ENCODE measurements at places on chromosomes 1 and 21. TPM values are rescaled to one million over a fixed set of nuclear protein-coding genes. Genes with fewer than 3 reads are reported as not detected.

The NCF2 gene
- total RNA-seq = 9.6 TPM

The SERPINC1 gene
- total RNA-seq = not detected

The BTBD8 gene
- 6.6 TPM for total RNA-seq

The BOLA1 gene
- total RNA-seq = 35.5 TPM

The RYR2 gene
- 14.2 TPM for total RNA-seq

The TTC22 gene
- total RNA-seq = 12.2 TPM

The LCE1E gene
- total RNA-seq = not detected

The DENND2D gene
- total RNA-seq = 16.1 TPM

The PLCH2 gene
- 27.4 TPM for total RNA-seq

The PBX1 gene
- total RNA-seq = 83.1 TPM

The GNG12 gene
- 42.3 TPM for total RNA-seq

The HES3 gene
- total RNA-seq = not detected

The GPR52 gene
- total RNA-seq = 3.9 TPM

The CFAP74 gene
- total RNA-seq = under 0.01 TPM

The DEPDC1 gene
- total RNA-seq = not detected

The IARS2 gene
- total RNA-seq = 40.2 TPM

The LCE1F gene
- total RNA-seq = not detected

The TDRD5 gene
- not detected for total RNA-seq

The H6PD gene
- 35.6 TPM for total RNA-seq

The AADACL4 gene
- total RNA-seq = not detected

The LCE3D gene
- total RNA-seq = not detected

The PKLR gene
- total RNA-seq = not detected

The NBPF10 gene
- 2.6 TPM for total RNA-seq

The TNFRSF9 gene
- total RNA-seq = under 0.01 TPM

The RNU1-4 gene
- under 0.01 TPM for total RNA-seq

The LRRC42 gene
- 17.1 TPM for total RNA-seq

The KTI12 gene
- total RNA-seq = 8.8 TPM

The SLC9C2 gene
- not detected for total RNA-seq

The MIXL1 gene
- total RNA-seq = not detected

The TMCC2 gene
- total RNA-seq = 1.3 TPM

The CFHR2 gene
- total RNA-seq = not detected

The PTPN22 gene
- total RNA-seq = 4.6 TPM

The TMPRSS15 gene
- total RNA-seq = not detected

The CA6 gene
- not detected for total RNA-seq

The LEMD1 gene
- not detected for total RNA-seq

The CD48 gene
- total RNA-seq = 5.7 TPM

The SLC25A34 gene
- 6.9 TPM for total RNA-seq

The RGS18 gene
- 1.0 TPM for total RNA-seq

The TLR5 gene
- total RNA-seq = 10.1 TPM

The DOCK7 gene
- 31.6 TPM for total RNA-seq

The BACH1 gene
- 28.5 TPM for total RNA-seq

The CD160 gene
- not detected for total RNA-seq

The VCAM1 gene
- total RNA-seq = 9.6 TPM

The NECTIN4 gene
- total RNA-seq = 4.2 TPM

The KIF26B gene
- total RNA-seq = 0.78 TPM

The SYDE2 gene
- total RNA-seq = 17.5 TPM

The C1orf94 gene
- total RNA-seq = not detected

The OR2T10 gene
- not detected for total RNA-seq

The FBXO2 gene
- 57.4 TPM for total RNA-seq

The SGIP1 gene
- total RNA-seq = not detected

The OR6N1 gene
- total RNA-seq = not detected

The KRTAP10-11 gene
- not detected for total RNA-seq

The H3-3A gene
- total RNA-seq = 163 TPM
